Esophagus mucosa (tissue), 1 donor: ENCODE measurements at places on chromosomes 7 and 10.

DNA sequence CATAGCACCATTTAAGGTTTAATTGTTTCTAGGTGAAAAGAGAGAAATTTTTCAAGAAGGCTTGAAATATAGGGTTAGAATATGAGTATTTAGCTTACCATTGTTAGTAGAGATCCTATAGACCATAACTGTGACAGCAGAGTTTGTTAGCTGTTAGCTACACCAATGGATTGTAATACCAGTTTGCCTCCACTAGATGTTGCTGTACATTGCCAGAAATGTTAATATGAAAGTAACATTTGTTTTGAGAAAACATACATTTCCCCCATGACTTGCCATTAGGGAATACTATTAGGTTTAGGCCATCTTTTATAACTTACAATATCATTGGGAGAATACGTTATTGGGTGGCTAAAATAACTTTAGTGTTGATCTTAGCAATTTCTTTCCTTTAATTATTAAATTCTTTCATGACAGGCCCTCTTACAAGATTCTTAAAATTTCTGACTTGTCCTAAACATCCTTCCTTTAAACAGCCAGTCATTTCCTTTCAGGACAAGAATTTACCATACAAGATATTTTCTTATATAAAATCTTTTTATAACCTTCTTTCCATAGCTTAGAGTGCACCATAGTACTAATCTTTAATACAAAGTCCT, 39.5 kb downstream of the ZNF117 start:
- peak; percentile 85 for ATAC-seq

- no peak for ATAC-seq
Measured at GRCh38 chr7:40346554-40346953, 211.7 kb downstream of the SUGCT start.

DNA sequence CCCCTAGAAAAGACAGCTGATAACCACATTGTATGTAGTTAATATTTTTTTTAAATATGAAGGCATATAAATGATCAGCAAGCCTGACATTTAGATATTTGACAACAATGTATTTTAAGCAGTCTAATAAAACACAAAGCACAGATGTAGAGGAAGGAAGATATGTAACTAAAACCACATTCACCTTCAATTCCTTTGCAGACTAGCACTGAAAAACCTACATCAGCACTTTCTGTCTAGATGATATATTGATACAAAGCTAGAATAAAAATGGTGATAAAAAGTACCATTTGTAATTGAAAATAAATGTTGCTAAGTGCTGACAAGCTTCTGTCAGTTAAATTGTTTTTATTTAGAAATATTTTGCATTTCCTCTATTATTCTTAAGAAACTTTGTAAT, 153.6 kb downstream of the IMMP2L start:
- ATAC-seq = no peak

- ATAC-seq = no peak
Measured at GRCh38 chr7:108282427-108282996, 152.4 kb upstream of the LAMB4 start.

GRCh38 chr10:69648461-69648860, 18.4 kb downstream of the FAM241B start:
- ATAC-seq = no peak

- ATAC-seq = no peak
Measured at GRCh38 chr7:155507576-155507975, 38.8 kb downstream of the CNPY1 start.

DNA sequence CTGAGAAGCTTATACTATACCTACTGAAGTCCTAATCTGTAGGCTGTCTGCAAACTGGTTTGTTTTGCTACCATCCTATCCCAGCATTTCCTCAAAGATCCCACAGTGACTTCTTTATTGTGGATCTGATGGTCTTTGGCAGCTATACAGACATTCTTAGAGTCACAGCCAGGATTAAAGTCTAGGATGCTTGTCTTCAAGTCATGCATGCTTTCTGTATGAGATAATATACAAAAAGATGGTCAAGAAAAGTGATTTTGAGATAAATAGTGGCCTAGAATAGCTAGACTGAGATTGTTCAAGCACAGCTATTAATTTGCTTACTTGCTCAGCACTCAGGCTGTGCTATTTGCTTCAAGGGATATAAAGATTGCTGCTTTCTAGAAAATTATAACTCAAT, 454.4 kb downstream of the AUTS2 start:
- ATAC-seq = no peak

DNA sequence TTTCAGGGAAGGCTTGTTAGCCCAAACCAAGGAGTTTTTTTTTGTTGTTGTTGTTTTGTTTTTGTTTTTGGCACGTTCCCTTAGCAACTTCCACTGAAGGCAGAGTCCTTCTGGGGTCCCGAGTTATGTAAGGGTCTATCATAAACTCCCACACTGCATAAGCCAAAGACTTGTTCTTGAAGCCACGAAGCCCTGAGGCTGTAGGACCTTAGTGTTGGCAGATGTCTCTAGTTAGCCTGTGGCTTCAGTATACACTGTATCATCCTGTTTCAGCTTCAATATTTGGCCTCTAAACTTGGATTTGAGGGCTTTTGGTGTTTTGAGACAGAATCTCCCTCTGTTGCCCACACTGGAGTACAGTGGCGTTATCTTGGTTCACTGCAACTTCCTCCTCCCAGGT, 13.6 kb downstream of the KPNA7 start:
- no peak for ATAC-seq

GRCh38 chr7:150942591-150943452, 35.3 kb downstream of the KCNH2 start:
- no peak for ATAC-seq

DNA sequence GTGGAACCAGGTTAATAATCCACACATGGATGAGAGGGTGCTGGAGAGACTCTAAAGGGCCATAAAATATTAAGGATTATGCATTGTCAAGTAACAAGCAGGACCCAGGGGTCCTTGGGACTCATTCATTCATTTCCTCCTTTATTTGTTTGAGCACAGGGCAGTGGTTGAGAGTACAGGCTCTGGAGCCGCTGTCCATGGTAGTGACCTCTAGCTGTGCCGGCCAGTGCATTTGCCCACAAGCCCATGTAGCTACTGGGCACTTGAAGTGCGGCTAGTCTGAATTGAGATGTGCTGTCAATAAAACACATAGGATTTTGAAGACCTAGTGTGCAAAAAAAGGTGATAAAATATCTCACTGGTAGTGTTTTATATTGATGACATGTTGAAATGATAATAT, 137.6 kb downstream of the C10orf105 start:
- no peak for ATAC-seq

DNA sequence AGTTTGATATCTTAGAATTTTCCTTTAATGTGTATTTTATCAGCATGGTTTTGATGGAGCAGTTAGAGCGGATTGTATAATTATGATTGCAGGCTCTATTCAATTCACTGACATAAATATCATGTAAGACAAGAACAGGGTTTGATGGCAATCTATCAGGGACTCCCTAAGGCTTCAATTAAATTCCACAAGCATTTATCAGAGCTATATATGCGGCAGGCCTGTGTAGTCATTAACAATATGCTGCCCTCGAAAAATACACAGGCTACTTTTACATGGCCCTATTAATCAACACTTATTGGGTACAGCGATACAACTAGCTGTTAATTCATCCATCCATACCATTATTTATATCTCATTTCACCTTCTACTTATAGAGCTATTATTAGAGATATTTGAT, 358.1 kb upstream of the TPK1 start:
- ATAC-seq = no peak

DNA sequence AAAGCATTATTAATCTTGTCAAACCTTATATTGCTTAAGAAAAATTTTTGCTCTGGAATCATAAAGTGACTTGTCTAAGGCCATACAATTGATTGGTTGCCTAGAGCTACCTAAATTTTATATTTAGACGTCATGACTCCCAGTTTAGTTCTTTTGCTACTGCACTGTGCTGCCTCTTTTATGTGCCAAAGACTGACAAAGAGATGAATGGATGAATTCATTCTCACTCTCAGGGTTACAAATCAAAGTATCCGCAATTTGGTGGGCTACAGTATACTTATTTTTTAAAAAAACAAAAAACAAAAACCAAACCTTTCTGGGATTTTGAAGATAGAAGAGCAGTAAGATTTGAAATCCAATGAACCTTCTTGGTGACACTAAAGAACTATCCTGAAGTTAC, 27.7 kb upstream of the TMEM229A start:
- no peak for ATAC-seq

- ATAC-seq = no peak
Measured at GRCh38 chr10:11975795-11976194, 66.8 kb downstream of the UPF2 start.

DNA sequence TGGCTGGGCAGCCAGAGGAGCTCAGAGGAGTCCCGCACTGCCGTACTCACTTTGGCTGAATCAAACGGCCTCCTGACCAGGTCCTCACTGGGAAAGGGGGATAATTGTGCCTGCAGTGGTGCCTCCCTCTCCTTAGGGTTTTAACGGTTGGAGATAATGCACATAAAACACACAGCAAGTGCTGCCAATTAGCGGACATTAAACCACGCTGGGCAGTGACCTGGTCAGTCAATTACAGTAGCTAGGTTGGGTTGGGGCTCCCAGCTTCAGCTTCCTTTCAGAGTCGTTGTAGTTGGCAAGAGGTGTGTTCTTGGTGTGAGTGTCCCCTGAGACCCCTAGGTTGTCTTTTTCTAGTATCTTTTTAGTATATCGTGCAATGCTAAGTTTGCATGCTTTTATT, 146.6 kb downstream of the C10orf105 start:
- no peak for ATAC-seq

DNA sequence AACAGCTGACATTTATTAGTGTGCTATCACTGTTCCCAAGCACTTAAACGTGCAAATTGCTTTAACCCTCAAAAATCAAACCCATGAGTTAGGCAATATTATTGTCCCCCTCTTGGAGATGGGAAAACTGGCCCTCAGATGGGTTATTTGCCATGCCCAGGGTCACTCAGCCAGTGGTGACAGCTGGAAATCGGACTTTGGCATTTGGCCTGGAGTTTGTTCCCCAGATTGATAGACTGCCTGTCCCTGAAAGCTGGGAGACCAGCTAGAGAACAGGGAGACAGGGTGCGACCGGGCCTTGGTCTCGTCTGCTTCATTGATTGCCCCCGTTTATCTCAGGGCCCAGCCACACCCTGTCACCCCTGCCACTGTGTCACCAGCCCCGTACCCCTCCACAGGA, 366.3 kb upstream of the GALNT17 start:
- no peak for ATAC-seq

- no peak for ATAC-seq
Measured at GRCh38 chr7:138512092-138512858, 52.2 kb downstream of the TRIM24 start.

GRCh38 chr10:55627501-55628051, 733.5 kb downstream of the ZWINT start:
- ATAC-seq = no peak

DNA sequence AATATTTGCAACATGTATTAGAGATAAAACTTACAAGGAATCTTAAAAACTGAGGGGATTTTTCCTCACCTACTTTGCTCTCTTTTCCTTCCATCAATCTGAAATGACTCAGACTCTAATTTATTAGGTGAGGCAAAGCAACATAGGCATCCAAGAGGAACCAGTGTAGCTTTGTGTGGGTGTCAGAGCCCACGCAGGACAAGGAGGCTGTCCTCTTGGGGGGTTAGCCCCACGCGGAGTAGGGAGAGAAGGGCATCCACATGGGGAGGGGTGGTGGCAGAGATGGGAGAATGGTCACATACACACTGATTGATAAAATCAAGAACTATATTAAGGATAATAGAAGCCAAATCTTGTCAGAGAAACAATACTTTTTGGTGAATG, 33.8 kb upstream of the ARMS2 start:
- ATAC-seq = no peak

- peak; percentile 52 for ATAC-seq
Measured at GRCh38 chr10:34655286-34656170, 159.6 kb downstream of the PARD3 start.

- ATAC-seq = no peak
Measured at GRCh38 chr10:43712821-43713584, 64.3 kb upstream of the ZNF32 start.

GRCh38 chr7:13333371-13333770, 645.9 kb downstream of the ARL4A start:
- ATAC-seq = no peak

GRCh38 chr10:46296641-46297141, 9.9 kb downstream of the ANTXRL start:
- no peak for ATAC-seq

GRCh38 chr10:16545116-16545736, 23.5 kb upstream of the C1QL3 start:
- no peak for ATAC-seq
